AG10803 (cell line): ENCODE measurements at places on chromosomes 1 and 21.

GRCh38 chr1:61580417-61580816, 144.5 kb downstream of the TM2D1 start:
- DNase-seq, result no peak

GRCh38 chr1:14666373-14666772, 67.9 kb downstream of the KAZN start:
- DNase-seq, result no peak

- peak; percentile 48 for DNase-seq
These were observed 594.6 kb upstream of the ZP4 start for GRCh38 chr1:238485057-238485911.

GRCh38 chr1:235854347-235854746, 12.4 kb downstream of the LYST start:
- no peak for DNase-seq

DNA sequence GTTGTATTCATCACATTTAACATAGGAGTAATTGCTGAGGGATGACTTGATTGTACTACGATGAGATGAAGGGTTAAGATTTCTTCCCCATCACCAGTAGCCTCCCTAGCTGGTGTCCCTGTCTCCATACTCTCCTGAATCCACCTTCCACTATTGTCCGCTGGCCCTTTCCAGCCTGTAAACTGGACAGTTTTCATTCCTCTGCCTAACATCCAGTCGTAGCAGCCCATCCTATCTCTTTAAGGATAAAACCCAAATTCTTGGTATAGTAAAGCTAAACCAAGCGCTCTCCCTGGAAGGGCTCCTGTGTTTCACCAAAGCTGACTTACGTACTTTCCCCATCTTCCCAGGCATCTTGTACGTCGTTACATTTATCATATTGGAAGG, 670 bp downstream of the COX20 start:
- peak; percentile 33 for DNase-seq

DNA sequence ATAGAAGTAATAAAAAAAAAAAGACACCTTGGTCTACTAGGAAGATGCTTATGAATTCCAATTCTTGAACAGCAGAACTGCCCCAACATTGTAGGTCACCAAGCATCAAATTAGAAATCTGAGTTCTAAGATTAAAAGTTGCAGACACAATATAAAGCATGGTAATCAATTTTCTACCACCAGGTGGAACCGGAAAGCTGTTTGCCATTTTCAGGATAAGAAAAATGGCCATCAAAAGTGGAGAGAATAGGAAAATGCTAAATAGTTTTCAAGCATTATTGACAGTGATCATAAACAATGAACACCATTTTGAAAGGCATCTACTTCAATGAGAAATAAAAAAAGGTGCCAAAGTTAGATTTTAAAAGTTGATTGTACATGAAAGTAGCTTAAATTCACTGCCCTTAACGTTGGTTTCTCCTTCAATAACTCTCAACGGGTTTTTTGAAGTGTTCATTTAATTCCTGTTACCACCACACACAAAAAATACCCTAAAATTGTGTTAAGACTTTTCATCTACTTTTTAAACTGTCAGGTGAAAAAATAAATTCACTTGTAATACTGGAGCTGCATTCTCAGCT, 252.9 kb downstream of the KCNT2 start:
- DNase-seq, result peak; percentile 24
